ENCODE measurements at places on chromosomes 7 and 10. TPM values are rescaled to one million over a fixed set of nuclear protein-coding genes. Genes with fewer than 3 reads are reported as not detected.

LEP gene
- not detected for total RNA-seq

MYO1G gene
- not detected for total RNA-seq

NKX1-2 gene
- total RNA-seq: not detected

IMMP2L gene
- 23.8 TPM for total RNA-seq

PCDH15 gene
- total RNA-seq: not detected

C1QL3 gene
- total RNA-seq: 2.4 TPM

LRRC17 gene
- total RNA-seq: 2.6 TPM
